ENCODE measurements at places on chromosomes 1 and 21.
A peak's percentile ranks its signal among the peaks of the same experiment; 100 is the strongest.

- DNase-seq: peak; percentile 55
Measured at GRCh38 chr1:22341791-22342605, 109.7 kb upstream of the ZBTB40 start.

DNA sequence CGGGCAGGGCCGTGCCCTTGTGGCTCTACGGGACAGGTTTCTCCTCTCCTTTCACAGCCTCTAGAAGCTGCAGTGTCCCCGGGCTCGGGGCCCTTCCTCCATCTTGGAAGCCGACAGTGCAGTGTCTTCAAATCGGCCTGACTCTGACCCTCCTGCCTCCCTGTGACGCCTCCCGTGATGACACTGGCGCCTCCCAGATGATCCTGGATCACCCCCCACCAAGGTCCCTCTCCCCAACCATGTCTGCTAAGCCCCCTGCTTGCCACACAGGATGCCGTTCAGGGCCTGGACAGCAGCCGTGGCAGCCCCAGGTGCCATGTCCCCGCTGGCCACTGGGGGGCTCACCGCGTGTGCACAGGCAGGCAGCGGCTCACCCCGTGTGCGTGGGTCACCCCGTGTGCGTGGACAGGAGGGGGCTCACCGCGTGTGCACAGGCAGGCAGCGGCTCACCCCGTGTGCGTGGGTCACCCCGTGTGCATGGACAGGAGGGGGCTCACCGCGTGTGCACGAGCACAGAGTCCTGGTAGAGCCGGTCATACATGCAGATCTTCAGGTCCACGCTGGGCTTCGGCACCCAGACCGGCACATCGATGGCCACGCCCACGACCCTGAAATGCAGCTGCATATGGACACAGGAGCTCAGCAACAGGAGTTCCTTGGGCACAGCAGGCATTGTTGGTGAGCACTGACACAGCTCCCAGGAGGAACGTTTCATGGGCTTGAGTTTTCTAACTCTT lies 24.9 kb upstream of the TMEM52 start:
- peak; percentile 82 for DNase-seq

- DNase-seq: no peak
Measured at GRCh38 chr1:153623101-153623500, 4.2 kb downstream of the S100A13 start.

- no peak for DNase-seq
Measured at GRCh38 chr1:6034750-6035096, 11.0 kb upstream of the KCNAB2 start.

- DNase-seq: no peak
Measured at GRCh38 chr1:177591155-177591554, 378.7 kb downstream of the SEC16B start.

- peak; percentile 26 for DNase-seq
Measured at GRCh38 chr1:15902882-15903281, 55.4 kb downstream of the SPEN start.

GRCh38 chr1:244897476-244898254 lies 33.3 kb upstream of the HNRNPU start:
- DNase-seq: no peak

DNA sequence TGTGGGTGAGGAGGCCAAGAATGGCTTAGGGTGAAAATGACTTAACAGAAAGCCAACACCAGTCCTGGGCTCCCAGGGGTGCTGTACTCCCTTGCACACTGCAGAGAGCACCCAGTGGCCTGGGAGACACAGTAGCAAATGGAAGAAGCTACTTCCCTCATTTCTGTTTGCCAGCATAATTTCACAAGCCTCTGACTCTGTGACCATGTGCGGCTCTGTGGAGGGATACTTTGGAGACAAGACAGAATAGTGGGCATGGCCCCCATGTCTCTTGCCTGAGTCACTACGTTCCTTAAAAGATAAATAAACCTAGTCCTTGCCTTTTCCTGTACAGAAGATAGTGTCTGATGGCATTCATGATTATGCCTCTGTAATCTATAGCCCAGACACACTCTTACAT lies 38.1 kb downstream of the TRIM62 start:
- DNase-seq: peak; percentile 75

GRCh38 chr1:212477014-212477679 lies 44.4 kb downstream of the NENF start:
- peak; percentile 84 for DNase-seq

DNA sequence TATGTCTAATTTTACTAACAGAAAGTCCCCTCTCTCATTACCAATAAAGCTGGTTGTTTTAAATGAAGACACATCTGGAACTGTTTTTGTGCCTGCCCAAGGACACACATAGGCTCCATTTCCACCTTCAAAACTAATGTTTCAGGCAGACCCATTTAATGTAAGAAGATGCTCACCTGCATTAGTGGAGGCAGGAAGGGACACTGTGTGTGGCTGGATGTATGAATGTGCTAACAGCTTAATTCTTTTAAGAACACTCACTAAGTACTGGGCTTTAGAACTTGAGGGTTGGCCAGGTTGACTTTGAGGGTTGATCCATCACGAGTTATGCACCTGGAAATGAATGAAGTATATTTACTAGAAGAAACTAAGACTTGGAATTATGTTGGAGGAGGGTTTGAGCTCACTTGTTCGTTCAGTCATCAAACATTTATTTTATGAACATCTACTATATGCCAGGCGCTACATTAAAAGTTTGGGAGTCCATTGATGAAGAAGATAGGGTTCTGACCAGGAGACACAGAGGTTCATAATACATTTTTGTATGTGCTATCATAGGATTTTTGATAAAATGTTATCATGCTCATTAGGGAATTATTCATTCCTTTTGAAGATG lies 5.4 kb downstream of the JUN start:
- no peak for DNase-seq

DNA sequence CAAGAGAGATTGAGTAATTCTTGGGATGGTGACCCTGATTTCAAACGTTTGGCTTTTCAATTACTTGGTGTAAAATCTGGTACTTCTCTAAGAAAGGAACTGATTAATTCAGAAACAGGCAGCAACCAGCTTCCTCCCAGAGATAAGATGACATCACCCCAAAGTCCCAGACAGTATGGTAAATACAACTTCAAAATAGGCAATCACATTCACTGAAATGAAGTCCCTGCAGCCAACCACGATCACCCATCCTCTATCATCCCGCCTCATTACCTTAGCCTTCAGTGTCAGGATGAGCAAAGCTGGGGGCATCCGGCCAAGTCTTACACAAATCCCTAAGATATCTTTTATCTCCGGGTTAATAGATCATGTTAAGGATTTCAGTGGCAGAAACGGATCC lies 26.4 kb upstream of the RUNX1 start:
- DNase-seq: no peak

GRCh38 chr1:9280015-9280860 lies 12.5 kb upstream of the SPSB1 start:
- peak; percentile 97 for DNase-seq

DNA sequence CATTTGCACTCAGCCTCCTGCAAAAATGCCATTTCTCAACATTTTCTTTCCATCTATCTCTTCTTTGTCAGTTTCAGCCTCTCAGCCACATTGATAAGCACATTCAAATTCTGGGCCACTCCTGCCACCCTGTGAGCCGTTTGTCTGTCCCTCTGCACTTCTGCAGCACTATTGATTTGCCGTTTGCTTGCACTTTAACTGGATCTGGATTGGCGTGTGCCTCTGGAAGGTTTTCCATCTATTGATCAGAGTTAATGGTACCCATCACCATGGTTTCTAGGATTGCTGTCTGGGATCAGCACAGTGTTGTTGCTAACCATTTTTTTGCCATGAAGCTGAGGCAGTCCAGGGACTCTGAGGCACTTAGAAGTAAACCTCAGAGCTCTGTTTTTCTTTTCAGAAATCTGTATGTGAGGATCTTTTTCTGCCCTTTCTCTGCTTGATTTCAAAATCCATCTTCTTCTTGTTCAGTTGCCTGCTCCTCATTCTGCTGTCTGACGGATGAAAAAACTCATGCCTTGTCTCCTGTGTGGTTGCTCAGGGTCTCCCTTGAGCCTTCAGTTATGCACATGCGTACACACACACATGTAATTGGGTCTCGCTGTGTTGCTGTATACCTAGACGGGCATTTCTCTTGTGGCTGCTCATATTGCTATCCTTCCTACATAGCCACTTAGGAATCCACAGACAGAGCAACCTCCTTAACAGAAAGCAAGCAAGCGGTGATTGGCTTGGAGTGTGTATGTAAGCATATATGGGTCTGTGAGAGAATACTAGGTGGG lies 67.9 kb downstream of the NOS1AP start:
- no peak for DNase-seq

GRCh38 chr1:33332881-33333280 lies 12.0 kb upstream of the A3GALT2 start:
- no peak for DNase-seq

DNA sequence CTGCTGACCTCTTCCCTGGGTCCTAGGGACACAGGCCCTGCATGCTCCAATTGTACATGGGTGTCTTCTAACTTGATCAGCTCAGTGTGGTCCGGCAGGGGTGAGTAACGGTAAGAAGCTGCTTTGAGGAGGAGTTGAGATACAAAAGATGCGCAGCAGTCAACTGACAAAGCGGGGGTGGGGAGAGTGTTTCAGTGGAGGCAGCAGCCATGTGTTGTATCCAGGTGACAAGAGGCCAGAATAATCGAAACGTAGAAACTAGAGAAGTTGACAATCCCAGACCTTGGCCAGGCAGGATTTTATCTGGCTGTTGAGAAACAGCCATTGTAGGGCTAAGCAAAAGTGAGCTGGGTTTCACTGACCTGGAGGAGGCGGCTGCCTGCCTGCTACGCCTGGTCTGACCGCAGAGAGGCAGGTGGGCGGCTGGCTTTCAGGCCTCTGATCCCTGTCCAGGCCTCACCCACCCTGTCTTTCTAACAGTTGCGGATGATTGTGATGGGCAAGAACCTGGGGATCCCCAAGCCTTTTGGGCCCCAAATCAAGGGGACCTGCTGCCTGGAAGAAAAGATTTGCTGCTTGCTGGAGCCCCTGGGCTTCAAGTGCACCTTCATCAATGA lies 28.8 kb downstream of the PADI6 start:
- no peak for DNase-seq

GRCh38 chr1:9020305-9020704 lies 5.9 kb downstream of the SLC2A7 start:
- DNase-seq: no peak

- no peak for DNase-seq
Measured at GRCh38 chr1:98078596-98078995, 157.8 kb upstream of the DPYD start.

DNA sequence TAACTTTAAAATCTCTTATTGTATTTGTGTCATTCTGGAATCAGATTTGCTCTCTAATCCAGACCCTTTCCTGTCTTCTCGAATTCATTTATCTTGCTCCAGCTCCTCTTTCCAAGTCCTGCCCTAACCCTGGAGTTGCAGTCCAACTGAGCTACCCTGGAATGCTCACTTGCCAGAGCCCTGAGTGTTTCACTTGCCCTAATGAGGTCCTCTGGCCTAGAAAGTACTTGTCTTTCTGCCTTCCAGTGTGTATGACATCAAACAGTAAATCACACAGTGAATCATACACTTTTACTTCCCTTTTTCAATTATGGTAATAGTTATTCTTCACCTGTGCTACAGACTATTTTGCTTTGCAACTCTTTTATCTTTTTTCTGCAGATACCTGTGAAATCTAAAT lies 96.9 kb downstream of the NEK7 start:
- DNase-seq: peak; percentile 12

GRCh38 chr1:64960731-64961130 lies 5.6 kb downstream of the JAK1 start:
- no peak for DNase-seq

DNA sequence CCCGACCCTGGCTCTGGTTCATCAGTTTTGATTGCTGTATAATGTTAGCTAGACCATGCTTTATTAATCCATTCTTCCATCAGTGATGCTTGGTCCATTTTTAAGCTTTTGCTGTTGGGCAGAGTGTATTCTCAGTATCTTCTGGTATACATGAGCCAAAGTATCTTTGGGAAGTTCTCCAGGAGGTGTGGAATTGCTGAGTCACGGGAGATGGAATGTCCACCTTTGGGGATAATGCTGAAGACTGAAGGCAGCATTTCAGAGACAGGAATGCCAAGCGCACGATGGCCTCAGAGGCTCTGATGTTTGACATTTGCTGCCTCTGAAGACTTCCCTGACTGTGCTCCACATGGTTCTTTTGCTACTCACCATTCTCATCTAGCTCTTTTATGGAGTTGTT lies 266.3 kb upstream of the KAZN start:
- no peak for DNase-seq

DNA sequence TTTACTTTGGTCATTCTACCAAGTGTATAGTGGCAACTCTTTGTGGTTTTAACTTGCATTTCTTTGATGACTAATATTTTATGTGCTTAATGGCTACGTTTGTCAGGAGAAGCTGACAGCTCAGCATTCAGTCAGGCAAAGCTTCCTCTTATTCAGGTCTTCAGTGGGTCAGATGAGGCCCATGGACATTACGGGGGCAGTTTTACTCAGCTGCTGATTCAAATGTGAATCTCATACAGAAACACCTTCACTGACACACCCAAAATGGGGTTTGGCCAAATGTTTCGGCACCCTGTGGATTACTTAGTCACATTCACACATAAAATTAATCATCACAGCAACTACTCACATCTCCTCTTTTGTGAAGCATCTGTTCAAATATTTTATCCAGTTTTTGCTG lies 104.9 kb upstream of the PLD5 start:
- no peak for DNase-seq

DNA sequence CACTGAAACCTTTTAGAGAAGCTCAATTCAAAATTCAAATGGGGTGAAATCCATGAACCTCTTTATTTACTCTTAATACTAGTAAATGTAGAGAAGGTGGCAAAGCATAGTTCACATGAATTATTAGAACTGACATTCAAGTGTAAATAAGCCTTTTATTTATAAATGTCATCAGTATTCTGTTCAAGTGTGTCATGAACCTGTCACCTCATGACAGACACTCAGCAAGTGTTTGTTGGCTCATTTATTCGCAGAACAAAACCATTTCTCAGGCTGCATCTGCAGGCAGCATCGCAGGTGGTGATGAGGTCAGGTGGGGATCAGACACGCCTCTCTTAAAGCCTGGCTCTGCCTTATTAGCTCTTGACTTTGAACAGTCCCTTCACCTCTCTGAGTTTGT lies 116.6 kb downstream of the SETD4 start:
- no peak for DNase-seq

Measured in AG08396 (cell line).